Globus pallidus (tissue), 1 donor: ENCODE measurements at places on chromosomes 1 and 21.
A peak's percentile ranks its signal among the peaks of the same experiment; 100 is the strongest.

GRCh38 chr1:226063224-226063976 lies 884 bp downstream of the H3-3A start:
- DNase-seq, result peak; percentile 56

- no peak for DNase-seq
Observed at GRCh38 chr1:45862008-45862407, 58.6 kb downstream of the MAST2 start.

DNA sequence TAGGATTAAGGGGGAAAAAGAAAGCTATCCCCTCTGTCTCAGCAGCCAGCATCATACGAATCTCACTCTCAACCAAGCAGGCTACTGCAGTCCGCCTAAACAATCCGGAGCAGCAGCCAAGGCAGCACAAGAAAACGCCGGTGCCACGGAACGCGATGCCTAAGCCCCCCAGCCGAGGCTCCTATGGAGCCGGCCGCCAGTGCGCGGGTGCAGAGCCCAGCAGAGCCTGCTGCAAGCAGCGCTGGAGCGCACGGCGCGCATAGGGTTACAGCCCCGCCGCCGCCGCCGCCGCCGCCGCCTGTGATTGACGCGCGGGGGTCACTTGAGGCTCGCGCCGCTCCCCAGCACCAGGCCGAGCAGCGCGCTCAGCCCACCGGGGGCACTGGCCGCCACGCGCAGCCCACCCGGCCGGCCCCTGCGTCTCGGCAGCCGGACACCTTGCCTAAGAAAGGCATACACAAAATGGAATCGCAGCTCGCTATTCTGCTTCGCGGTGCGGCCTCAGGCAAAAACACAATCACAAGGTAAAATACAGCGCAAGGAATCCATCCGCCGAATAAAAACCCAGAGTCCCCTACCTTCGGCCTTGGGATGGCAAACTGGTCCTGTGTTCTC lies 780 bp downstream of the HIVEP3 start:
- peak; percentile 31 for DNase-seq

- no peak for DNase-seq
Observed at GRCh38 chr1:154012129-154012528, 21.6 kb downstream of the RPS27 start.

DNA sequence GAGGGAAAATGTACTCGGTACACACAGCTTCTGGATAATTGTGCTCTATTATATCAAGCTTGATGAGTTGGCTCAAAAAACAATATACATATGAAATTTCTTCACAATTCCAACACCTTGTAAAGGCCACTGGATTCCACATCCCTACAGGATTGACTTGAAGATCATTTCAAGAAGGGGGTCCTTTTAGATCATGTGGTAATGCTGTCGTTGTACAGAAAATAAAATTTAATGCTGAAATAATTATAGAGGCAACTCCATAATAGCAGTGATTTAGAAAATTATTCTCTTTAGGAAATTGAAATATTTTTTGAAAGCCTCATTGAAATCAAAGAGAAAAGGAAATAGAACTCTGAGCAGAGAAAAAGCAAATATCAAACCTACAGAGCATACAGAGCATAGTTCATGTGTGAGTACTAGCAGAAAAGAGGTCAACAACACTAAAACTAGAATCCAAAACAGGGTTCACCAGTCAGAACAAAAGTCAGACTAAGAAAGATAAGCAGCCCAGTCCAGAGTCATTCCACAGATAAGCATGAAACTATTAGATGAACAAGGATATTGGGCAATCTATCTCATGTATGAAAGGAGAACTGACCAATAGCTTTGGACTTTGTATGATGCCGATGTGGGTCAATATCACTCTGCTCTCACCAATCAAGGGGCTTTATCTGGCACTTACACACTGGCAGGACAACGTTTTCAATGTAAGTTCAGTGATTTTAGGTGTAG lies 79.5 kb upstream of the PALMD start:
- no peak for DNase-seq

- DNase-seq, result peak; percentile 38
Observed at GRCh38 chr1:234111458-234112142, 207.1 kb downstream of the SLC35F3 start.

- no peak for DNase-seq
Observed at GRCh38 chr1:85327759-85328158, 51.3 kb upstream of the BCL10 start.

GRCh38 chr1:14946011-14946359 lies 207.6 kb upstream of the TMEM51 start:
- DNase-seq, result no peak

GRCh38 chr1:170893655-170894297 lies 41.6 kb upstream of the MROH9 start:
- no peak for DNase-seq

DNA sequence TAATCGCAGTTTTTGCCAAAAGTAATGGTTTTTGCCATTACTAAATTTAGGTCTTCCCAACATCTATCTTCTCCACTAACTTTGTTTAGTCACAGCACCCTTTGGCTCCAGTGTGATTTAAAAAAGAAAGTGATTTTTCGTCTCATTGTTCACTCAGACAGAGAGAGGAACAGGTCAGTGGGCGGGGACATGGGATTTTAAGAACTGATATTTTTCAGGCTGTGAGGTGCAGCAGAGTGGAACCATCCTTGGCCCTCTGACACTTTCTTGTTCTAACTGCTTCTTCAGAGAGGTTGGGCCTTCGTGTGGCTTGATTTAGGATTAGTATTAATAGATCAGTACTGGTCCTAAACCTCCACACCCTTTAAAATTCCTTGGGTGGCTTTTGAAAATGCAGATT lies 38.8 kb downstream of the CASQ2 start:
- DNase-seq, result no peak

- no peak for DNase-seq
Observed at GRCh38 chr1:2121101-2121691, 71.0 kb downstream of the PRKCZ start.

- no peak for DNase-seq
Observed at GRCh38 chr1:88088481-88088880, 595.6 kb upstream of the PKN2 start.

DNA sequence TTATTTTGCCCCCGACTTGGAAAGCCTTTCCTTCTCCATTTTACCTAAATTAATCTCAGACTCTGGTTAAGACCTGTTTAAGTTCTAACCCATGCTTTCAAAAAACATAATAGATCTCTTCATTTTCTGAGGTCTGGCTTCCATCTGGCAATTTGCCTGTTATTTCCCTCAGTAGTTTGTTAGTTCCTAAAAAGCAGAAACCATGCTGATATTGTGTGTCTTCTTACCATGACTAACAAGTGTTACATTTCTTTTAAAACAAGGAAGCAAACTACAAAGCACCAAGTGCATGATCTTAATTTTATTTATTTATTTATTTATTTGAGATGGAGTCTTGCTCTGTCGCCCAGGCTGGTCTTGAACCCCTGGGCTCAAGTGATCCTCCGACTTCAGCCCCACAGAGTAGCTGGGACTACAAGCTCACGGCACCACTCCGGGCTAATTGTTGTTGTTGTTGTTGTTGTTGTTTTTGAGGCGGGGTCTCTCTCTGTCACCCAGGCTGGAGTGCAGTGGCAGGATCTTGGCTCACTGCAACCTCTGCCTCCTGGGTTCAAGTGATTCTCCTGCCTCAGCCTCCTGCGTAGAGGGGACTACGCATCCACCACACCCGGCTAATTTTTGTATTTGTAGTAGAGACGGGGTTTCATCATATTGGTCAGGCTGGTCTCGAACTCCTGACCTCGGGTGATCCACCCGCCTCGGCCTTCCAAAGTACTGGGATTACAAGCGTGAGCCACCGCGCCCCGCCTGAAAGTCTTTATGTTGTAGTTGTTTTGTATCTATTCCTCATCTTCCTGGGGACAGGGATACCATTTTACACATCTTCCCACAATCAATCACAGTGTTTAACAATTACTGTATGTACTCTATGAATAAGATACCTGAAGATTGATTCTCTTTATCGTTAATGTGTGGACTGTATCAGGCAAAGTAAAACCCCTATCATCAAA lies 1.3 kb upstream of the PATJ start:
- no peak for DNase-seq

DNA sequence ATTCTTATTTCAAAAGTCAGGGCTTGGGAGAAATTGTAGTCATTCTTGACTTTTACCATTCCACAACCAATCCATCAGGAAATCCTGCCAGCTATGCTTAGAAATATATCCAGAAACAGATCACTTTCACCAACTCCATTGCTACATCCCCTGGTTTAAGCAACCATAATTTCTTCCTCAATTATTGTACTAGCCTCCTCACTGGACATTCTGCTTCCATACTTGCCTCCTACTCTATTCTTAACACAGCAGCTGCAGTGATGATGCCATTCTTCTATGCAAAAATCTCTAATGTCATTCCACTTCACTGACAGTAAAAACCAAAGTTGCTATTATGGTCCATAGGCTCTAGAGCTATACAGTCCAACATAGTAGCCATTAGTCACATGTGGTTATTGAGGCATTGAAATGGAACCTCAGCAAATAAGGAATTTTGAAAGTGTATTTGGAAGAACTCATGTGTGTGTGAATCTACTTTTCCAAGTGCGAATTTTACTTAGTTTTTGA lies 110.7 kb upstream of the KIAA0040 start:
- DNase-seq, result no peak

DNA sequence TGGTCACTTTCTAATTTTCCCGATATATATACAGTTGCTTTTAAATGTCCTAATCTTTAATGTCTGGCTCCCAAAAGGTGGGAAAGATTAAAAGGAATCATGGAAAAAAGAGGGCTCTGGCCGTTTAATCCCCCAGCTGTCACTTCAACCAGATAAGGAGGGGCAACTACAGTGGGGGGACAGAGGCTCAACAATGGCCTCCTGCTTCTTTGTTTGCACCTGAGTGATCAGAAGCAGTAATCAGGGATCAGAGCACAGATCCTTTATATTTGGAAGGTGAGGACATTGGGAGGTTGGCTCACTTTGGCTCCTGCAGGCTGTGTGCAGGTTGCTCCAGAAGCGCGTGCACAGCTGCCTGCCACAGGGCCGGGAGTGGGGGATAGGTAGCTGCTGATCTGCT lies 212.8 kb downstream of the FMN2 start:
- DNase-seq, result no peak

- DNase-seq, result no peak
Observed at GRCh38 chr1:56094168-56094567, 485.2 kb downstream of the PLPP3 start.

- DNase-seq, result no peak
Observed at GRCh38 chr1:43554444-43554992, 23.8 kb downstream of the PTPRF start.

- no peak for DNase-seq
Observed at GRCh38 chr1:21930080-21930571, 7.0 kb downstream of the HSPG2 start.

DNA sequence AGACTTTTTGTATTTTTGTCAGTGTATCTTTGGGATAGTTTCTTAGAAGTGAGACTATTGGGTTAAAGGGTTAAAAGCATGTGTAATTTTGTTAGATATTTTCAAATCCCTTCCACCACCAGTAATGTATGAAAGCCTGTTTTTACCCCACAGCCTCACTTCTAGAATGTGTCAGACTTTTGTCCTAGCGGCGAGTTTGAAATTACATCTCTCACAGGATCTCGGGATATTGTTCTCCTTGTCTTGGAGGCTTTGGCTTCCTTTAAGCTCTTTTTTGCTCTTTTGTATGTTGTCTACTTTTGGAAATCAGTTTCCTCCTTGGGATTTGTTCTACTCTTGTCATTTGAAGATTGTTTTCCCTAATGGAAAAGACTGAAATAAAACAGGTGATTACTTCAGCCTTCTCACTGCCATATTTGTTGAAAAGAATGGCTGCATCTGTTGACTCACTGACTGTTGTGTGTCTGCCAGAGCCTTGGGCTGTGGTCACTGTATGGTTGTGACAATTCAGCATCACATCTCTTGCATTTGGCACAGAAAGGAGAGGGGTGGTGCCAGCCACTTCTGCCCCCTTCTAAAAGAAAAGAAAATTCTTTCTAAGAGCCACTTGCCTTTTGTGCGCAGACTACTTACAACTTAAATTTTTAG lies 22.6 kb downstream of the ST3GAL3 start:
- peak; percentile 28 for DNase-seq

DNA sequence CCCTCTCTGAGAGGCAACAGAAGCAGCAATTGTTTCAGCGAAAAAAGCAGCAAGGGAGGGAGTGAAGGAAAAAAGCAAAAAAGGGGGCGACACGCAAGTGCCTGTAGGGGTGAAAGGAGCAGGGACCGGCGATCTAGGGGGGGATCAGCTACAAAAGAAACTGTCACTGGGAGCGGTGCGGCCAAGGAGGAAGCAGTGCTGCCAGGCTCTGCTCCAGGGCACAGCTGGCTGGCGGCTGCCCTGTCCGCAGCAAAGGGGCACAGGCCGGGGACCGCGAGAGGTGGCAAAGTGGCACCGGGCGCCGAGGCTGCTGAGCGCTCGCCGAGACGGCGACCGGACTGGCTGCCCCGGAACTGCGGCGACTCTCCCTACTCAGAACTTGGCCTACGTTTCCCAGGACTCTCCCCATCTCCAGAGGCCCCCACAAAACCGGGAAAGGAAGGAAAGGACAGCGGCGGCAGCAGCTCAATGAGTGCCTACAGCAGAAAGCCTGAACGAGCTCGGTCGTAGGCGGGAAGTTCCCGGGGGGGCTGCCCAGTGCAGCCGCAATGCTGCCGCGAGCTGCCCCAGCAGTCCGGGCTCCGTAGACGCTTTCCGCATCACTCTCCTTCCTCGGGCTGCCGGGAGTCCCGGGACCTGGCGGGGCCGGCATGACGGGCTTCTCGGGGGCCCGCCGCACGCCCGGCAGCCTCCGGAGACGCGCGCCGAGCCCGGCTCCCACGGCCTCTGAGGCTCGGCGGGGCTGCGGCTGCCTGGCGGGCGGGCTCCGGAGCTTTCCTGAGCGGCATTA lies 1.0 kb upstream of the CDKN2C start:
- no peak for DNase-seq

GRCh38 chr1:147768582-147768981 lies 8.2 kb upstream of the GJA5 start:
- no peak for DNase-seq

GRCh38 chr21:35142036-35142815 lies 93.1 kb upstream of the RUNX1 start:
- DNase-seq, result no peak

GRCh38 chr1:9992910-9993309 lies 4.1 kb upstream of the RBP7 start:
- DNase-seq, result no peak

- peak; percentile 74 for DNase-seq
Observed at GRCh38 chr1:228810878-228811711, 75.8 kb downstream of the RHOU start.

GRCh38 chr1:64240206-64240605 lies 36.8 kb downstream of the UBE2U start:
- DNase-seq, result no peak

GRCh38 chr21:14116080-14116481 lies 94.7 kb downstream of the LIPI start:
- DNase-seq, result no peak
